Neuronal stem cell (in vitro differentiated cells): ENCODE measurements at places on chromosomes 12 and 14.

DNA sequence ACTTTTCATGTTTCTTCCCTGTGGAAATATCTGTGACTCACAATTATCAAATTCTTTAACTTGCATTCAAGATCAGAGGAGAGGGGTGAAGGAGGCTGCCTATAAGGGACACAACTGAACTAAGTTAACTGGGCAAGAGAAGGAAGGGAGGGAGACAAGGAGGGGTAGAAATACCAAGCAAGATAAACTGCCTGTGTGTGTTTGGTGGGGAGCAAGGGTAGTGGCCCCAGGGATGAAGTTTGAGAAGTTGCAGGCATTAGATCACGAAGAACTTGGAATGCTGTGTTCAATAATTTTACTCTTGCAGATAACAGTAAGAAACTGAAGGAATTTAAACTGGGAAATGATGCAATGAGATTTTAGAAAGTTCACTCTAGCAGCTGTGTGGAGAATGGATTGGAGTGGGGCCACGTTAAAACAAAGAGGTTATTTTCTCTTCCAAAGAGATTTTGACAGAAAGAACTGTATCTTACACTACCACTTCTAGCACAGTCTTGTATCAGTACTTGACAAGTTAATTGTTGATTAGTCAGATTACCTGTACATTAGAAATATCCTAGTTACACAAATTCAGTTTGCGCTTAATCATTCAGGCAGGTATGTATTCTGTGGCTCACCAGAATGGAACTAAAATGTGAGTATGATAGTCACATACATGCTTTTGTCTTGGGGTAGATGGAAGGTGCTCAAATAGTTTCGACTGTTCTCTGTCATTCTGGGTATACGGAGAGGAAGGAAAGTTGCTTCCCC, 7.4 kb downstream of the PKP2 start:
- no peak for DNase-seq

DNA sequence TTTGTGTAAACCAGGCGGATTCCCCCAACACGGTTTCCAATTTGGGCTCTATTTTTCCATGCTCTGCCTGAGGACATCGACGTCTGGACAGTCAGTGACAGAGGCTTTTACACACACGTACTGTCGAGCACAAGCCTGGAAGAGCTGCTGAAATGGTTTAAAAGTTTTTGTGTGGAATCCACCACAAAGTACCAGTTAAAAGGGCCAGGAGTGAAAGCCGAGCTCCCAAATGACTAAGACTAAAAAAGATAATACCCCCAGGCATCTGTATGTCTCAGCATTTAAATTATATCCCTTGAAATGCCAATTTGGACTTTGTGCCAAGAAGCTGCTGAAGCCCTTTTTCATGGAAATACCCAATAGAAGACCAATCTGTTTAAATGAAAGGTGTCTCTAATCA, 173.2 kb downstream of the EGLN3 start:
- DNase-seq: no peak

DNA sequence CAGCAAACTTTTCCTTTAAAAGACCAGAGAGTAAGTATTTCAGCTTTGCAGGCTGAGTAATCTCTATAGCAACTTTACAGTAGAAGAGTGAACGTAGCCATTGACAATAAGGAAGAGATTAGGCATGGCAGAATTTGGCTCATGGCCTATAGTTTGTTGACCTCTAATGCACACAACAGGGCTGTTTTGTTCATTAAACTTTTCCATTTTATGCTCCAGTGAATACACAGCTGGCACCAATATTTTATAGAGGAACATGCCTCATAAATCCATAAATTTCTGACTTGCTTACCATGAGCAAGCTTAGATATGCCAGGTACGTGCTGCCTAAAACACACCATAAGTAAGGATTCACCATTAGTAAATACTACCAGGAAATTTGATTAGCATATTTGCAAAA, 609.0 kb upstream of the STXBP6 start:
- no peak for DNase-seq

- no peak for DNase-seq
These were observed 2.0 kb downstream of the ANO4 start for GRCh38 chr12:100796621-100797020.

DNA sequence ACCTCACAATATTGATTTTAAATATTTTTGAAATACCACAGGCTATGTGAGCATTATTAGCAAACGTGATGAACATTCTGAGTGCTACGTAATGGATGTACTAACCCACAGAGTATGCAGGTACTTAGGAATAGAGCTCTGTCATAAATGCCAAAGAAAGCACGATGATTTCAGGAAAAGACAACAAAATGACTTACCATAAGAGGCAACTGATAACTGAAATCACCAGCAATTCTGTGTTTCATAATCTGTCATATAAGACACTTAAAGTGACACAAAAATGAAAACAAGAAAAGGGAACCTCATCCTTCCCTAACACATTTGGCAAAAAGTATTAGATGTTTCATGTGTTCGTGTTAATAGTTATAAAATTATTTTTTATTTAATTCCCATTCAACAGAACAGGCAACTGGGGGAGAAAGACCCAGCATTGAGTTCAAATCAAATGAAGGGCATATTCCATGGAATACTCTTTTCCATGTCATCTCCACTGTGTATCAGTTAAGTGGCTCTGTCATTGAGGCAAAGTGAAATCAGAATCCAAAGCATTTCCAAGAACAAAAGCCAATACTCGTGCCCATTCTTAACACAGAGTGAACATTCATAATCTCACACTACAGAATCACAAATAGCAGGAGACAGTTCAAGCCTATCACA, 30.4 kb downstream of the ARMH4 start:
- no peak for DNase-seq

DNA sequence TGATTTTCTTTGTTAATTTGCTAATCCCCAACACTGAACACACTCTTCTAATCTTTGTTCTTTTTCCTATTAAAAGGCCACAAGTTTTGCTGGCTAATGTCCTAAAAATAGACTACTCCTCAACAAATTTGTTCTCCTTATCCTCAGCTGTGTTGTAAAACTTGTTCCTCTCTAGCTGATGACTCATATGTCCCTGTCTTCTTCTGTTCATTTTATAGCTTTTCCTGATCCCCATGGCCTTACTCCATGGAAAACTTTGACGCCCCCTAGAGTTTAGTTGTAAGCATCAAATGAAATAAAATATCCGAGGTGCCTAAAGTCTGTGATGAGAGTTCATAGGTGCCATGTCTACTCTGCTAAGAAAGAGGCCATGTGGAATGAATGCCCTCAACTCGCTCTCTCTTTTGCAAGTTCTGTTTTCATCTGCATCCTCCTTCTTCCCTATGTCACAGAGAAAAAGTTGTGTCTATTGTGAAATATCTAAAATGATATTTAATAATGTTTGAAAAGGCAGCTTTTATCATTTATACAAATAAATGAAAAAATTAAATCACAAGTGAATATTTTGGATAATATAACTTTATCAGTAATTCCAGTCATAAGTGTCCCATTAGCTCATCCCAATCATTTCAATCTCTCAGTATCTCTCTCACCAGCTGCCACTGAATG, 237.9 kb downstream of the IPO8 start:
- DNase-seq: no peak

DNA sequence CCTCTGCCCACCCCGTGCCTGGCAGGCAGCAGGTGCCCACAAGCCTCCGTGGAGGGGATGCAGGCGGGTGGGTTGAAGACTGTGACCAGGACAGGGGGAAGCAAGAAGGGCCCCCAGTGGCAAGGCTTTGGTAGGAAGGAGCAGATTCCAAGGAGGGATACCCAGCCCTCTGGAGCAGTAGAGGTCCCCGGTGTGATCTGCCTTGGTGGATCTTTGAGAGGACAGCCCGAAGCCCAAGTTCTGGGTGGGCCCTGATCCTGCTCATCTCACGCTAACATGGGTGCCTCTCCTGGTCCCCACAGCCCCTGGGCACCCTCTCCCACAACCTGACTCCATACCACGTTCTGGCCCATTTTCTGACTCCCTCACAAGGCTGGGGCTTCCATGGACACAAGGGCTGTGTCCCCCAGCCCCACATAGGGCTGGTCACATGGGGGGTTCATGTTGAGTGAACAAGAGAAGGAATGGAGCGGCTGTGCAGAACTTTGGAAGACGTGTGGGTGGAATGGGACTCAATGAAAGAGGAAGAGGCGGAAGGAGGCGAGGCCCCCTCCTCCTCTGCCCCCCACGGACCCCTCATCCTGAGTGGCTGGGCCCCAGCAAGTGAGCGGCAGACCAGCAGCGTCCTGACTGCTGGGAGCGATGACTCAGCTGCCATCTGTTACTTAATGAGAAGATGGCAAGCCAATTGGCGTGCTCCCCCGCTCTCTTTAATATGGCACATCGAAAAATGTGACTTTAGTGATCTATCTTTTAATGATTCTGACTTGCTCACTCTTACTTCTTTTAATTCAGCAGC, 77.0 kb upstream of the BCL11B start:
- no peak for DNase-seq

- no peak for DNase-seq
These were observed 2.1 kb upstream of the TUBA1A start for GRCh38 chr12:49190974-49191373.

- DNase-seq: no peak
These were observed 24.0 kb downstream of the MAP1LC3B2 start for GRCh38 chr12:116583129-116583694.

- no peak for DNase-seq
These were observed 32.1 kb upstream of the HECTD1 start for GRCh38 chr14:31239741-31240140.
